Activated CD4-positive, alpha-beta memory T cell treated with anti-CD3 and anti-CD28 coated beads for 36 hours (primary cell): ENCODE measurements at places on chromosomes 5 and 9.

DNA sequence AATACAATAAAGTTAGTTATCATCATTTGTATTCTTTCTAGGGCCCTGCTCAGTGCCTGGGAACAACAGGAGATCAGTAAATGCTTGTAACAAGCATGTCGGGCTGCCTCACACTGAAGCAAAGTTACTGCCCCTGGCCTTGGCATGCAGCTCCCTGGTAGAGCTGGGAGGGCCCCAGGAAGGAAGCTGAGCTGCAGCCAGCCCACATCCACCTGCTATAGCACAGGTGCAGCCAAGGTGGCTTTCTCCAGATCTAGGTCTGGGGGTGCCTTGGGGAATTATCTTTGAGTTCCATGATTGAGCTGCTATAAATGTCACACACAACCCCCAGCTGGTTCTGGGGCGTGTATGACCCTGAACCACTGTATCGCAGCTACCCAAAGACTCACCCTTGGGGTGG is 293.4 kb upstream of the MSX2 start:
- no peak for DNase-seq

- no peak for DNase-seq
Measured at GRCh38 chr5:173297813-173298212, 30.4 kb downstream of the STC2 start.

DNA sequence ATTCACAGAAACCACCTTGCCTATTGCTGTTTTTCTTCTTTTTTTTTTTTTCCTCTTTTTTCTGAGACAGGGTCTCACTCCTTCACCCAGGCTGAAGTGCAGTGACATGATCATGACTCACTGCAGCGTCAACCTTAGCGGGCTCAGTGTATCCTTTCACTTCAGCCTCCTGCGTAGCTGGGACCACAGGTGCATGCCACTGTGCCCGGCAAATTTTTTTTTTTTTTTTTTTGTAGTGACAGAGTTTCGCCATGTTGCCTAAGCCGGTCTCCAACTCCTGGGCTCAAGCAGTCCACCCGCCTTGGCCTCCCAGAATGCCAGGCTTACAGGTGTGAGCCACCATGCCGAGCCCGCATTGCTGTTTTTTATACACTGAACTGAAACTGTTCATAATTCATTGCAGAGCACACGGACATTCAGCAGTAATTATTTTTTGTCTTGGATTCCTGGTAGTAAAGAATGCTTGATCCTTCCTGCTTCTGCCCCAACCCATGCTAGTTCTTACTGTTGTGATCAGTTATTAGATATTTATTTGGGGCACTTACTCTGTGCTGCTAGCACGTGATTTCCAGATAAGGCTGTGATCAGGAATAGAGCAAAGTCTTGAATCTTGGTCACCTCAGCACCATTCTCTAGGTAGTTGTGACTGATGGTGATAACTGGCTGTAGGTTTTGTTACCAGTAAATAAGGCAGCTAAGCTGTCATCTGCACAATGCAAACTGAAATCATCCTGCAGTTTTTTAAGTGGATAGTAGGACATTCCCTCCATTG is 14.0 kb downstream of the MAP3K1 start:
- peak; percentile 81 for DNase-seq

DNA sequence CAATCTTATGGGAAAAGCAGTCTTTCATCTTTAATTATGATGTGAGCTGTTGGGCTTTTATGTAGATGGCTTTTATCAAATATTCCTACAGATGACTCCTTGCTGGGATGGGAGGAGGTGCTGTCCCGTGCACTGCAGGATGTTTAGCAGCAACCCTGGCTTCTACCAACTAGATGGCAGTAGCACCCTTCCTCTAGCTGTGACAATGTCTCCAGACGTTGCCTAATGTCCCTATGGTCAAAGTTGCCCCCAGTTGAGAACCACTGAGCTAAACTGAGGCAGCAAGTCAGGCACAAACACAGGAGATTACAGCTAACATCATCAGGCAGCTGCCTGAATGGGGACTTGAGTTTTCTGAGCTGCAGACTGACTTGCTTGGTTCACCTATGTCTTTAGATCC is 401.9 kb upstream of the PDE4D start:
- DNase-seq: no peak

- no peak for DNase-seq
Measured at GRCh38 chr5:147160902-147161700, 73.7 kb upstream of the STK32A start.

- no peak for DNase-seq
Measured at GRCh38 chr5:145858959-145859358, 13.9 kb downstream of the GRXCR2 start.

GRCh38 chr9:99023831-99024230 is 80.1 kb downstream of the COL15A1 start:
- DNase-seq: no peak

DNA sequence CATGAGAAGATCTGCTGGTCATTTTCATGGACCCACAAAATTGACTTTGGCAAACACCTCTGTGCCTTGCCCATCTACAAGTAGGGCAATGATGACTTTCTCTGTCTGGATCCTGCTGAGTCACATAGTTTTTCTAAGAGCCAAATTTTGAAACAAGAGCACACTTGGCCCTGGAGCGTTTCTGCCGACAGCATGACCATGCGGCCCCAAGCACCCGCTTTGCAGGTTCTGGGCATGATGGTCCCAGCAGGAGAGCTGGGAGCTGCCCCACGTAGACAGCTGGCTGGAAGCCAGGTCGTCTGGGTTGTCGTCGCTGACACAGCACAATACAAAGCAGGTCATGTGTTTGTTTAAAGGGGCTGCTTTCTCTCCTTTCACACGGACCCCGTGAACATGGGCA is 159.8 kb downstream of the SYK start:
- DNase-seq: no peak

GRCh38 chr9:87290241-87291052 is 207.2 kb upstream of the DAPK1 start:
- no peak for DNase-seq

DNA sequence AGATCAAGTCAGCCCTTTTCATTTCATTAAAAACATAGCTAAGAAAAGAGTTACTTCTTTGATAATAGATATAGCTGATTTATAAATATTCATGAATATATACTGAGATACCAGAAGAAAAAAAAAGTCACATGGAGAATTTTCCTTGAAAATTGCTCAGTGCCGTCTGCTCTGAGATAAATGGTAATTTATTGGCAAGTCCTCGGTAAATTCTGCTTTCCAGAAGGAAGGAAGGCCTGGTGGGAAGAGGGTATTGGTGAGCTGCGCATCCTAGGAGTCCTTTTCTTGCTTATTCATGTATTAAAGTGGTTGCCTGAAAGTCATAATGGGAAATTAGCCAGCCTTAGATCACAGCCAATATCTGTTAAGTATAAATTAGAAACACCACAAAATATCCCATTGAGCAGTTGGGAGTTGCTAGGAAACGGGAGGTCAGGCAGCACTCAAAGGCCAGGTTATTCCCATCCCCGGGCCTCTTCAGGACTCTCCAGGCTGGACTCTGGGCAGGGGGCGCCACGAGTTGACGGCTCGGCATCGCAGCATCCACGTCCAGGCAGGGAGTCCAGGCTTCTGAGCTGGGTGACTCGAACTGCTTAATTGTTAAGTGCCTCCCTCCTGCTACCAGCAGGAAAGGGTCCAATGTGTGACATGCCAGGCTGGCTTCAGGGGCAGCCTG is 116.7 kb upstream of the RETREG1 start:
- no peak for DNase-seq

DNA sequence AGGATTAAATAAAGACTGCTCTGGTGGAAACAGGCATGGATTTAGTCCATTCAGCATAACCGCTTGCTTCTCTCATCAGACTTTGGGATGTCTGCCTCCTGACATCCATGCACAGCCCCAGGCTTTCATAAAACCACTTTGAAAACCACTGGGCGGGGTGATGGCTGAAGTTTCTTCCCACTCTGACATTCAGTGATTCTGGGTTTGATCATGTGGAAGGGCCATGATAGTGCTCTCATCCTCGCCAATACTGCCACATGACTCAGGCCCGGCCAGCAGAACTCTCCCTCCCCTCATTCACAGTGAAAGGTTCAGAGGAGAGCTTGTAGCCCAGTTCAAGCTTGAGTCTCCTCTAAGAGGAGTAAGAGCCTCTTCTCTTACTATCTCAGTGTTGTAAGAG is 29.6 kb upstream of the GLRA1 start:
- DNase-seq: no peak

DNA sequence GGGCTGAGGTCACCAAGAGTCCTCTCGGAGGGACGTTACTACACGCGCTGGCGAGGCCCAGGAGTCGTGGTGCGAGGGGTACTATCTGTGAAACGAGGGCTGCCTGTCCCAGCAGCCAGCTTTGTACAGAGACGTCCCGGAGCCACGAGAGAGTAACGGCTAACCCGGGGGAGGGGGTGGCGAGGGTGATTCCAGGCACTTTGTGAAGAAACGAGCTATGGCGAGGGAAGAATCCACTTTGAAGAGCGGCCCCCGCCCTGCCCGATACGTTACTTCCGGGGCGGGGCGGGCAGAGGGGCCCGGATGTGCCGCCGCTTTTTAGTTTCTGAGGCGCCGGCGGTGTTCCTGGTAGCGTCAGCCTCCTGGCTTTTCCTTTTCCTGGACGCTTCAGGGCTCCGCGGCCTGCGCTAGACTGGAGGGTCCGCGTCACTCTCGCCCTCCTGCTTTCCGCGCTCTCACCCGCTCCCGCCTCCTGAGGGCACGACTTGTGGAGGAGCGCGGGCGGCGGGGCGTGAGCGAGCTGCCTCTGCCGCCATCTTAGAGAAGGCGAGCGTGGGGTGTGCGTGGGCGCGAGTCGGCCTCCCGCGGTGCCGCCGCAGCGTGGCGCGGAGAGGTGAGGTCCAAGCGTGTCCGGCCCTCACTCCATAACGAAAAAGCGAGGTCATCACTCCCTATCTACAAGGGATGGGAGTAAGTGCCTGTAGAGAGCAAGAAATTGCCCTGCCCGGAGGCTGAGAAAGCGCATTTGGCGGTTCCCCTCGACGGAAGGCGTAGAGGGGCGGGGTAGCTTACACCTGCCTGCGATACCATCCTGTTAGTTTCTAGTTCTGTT is 580 bp upstream of the RFX3 start:
- DNase-seq: peak; percentile 91

GRCh38 chr5:38135486-38136039 is 122.8 kb upstream of the EGFLAM start:
- DNase-seq: no peak

DNA sequence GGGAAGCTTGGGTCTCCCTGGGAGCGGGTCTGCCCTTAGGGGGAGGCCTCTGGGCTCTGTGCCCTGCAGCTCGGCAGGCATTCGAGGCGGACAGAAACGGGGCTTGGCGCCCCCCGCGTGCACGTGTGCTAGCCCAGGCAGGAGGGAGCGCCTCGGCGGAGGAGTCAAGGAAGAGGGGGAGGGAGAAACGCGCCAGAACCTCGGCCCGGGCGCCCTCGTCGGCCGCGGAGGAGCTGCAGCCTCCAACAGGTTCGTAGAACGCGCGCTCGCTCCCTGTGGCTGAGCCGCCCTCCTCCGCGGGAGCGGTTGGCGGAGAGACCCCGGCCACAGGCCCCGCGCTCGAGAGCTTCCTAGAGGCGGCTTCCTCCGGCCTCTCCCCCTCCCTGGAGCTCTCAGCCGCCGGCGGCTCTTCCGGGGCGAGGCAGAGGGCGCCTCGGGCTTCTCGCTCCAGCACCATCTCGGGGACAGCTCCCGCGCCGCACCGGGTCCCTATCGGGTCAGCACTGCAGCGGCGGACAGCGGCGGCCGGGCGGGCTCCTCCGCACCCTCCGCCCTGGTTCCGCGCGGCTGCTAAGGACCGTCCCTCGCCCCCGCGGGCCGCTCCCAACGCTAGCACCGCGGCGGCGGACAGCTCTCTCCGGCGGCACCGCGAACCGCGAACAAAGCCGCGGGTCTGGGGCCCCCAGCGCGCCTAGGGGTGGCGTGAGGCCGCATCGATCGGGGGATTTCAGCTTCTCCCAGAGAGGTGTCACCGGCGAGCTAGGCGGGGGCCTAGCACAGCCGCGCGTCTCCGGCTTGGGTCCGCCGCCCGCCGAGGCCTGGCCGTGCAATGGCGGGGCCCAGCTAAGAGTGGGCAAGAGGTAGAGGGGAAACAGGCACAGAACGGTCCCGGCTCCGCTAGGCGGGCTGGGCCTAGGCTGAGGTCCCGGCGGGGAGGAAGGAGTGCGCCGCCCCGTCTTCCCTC is 74.6 kb upstream of the CPLX2 start:
- DNase-seq: peak; percentile 90

DNA sequence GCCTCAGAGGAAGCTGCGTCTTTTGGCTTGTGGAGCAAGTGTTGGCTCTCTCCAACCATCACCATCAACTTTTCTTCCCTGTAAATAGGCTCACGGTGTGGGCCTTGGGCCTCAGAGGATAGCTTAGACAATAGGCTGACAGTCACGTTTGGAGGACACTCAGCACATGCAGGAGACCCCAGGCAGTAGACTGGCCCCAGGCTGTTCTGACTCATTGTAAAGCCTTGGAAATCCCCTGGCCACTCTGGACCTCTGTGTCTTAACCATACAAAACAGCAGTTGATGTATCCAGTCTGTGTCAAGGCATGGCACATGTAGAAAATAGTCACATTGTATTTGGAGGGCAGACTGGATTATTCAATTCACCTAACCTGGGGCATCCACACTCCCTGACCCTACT is 18.6 kb downstream of the CD74 start:
- no peak for DNase-seq

DNA sequence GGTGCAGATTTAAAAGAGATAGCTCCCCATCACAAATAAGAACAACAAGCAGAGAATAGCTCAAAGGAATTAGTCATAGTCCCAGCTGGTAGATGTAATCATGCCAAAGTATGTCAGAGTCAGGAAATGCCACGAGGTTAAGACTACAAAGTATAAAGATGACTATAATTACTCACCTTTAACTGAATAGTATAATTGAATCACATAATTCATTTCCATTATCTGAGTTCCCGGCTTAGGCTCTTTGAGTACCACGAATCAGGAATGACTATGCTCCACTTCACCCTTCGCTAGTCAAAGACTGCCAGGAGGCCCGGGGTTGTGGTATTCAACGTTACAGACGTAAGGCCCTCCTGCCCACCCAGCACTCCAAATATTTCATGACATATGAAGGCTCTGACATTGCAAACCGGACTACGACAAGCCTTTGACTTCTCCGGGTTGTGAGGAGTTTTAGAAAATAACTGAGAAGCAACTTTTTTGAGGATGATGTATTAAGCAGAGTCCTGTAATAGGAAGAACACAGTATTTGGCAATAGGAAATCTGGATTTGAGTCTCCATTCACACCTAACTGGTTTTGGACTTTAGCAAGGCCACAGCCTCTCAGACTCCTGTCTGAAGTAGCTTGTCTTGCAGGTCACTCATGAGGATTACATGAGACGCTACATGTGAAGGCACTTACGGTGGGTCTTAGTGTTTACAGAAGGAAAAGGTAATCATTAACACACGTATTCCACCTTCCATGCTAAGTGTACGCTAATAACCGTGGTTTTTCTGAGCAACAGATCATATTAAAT is 64.6 kb downstream of the ENC1 start:
- peak; percentile 56 for DNase-seq
